H54 (cell line): ENCODE measurements at places on chromosomes 5 and 9.

GRCh38 chr9:72025906-72026305, 34.5 kb downstream of the C9orf57 start:
- DNase-seq = no peak

- no peak for DNase-seq
Measured at GRCh38 chr5:142186857-142187594, 78.4 kb downstream of the NDFIP1 start.

DNA sequence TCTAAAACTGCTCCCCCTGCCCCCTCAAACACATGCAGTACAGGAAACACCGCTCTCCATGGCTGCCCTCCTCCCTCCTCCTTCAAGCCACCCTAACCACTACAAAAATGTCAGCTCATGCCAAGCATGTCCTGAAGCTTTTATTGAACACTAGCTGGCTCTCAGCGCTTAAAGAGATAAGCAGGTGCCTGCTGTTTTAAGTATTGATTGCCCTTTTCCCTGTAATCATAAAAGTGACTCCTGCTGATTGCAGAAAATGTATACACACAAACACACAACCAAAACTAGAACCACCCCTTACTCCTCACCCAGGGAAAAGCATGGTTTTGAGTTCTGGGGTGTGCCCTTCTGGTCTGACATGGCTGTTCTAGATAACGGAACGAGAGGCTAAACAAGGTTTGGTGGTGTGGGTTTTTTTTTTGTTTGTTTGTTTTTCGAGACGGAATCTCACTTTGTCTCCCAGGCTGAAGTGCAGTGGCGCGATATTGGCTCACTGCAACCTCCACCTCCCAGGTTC, 3.7 kb upstream of the UCK1 start:
- DNase-seq = no peak

DNA sequence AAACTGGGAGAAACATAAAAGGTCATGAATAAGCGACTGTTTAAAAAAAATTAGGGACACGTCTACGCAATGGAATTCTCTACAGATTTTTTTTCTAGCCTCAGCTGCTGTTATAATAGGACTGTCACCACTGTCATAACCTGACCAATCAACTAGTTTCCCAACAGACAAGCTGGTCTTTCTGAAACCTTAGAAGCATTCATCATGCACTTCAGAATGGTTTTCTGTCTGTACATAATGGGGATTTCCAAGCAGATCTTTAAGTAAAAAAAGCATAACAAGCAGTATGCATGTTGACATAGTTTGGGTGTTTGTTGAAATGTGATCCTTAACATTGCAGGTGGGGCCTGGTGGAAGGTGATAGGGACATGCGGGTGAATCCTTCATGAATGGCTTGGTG, 58.3 kb upstream of the SEMA6A start:
- DNase-seq = no peak

- DNase-seq = no peak
Measured at GRCh38 chr5:168118042-168118668, 173.3 kb upstream of the WWC1 start.

GRCh38 chr5:41043109-41043747, 27.9 kb downstream of the MROH2B start:
- DNase-seq = no peak

GRCh38 chr9:4297151-4297785, 2.6 kb downstream of the GLIS3 start:
- DNase-seq = peak; percentile 81

DNA sequence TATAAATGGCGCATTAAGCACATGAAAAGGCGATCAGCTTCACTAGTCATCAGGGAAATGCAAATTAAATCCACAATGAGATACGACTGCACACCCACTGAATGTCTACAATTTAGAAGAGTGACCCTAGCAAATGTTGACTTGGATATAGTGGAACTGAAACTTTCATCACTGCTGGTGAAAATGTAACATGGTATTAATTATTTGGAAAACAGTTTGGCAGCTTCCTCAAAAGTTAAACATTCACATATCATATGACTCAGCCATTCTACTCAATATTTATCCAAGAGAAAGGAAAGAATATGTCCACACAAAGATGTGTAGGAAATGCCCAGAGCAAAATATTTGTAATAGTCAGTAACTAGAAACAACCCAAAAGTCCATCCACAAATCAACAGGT, 146.5 kb downstream of the LPAR1 start:
- no peak for DNase-seq
